ENCODE measurements at places on chromosomes 5 and 9. TPM values are rescaled to one million over a fixed set of nuclear protein-coding genes. Genes with fewer than 3 reads are reported as not detected.

Gene CBY3
- total RNA-seq = not detected

Gene FAT2
- not detected for total RNA-seq

Gene ASPN
- not detected for total RNA-seq

Gene SPINK4
- not detected for total RNA-seq

Gene PTGS1
- total RNA-seq = 55.0 TPM

Gene C5orf52
- not detected for total RNA-seq

Gene GARIN3
- total RNA-seq = not detected

Gene FST
- 84.3 TPM for total RNA-seq

Gene OR1J2
- not detected for total RNA-seq

Gene KIF20A
- total RNA-seq = 103 TPM

Gene ZBED3
- 1.5 TPM for total RNA-seq

Gene SPAAR
- total RNA-seq = 0.34 TPM

Gene ADRA1B
- 2.4 TPM for total RNA-seq

Gene RASA1
- 26.8 TPM for total RNA-seq

Gene SPATA31D3
- total RNA-seq = not detected

Gene NUTM2G
- total RNA-seq = not detected

Gene OTULINL
- total RNA-seq = 1.0 TPM

Gene STPG3
- total RNA-seq = not detected

Gene IER5L
- 53.5 TPM for total RNA-seq

Gene IL9
- not detected for total RNA-seq

Gene SLC6A7
- total RNA-seq = not detected

Gene PCDHGA2
- total RNA-seq = 0.50 TPM

Gene ST6GALNAC6
- 49.1 TPM for total RNA-seq

Gene IFNA2
- not detected for total RNA-seq

Gene TGFBI
- total RNA-seq = 178 TPM

Gene SPINK7
- total RNA-seq = not detected

Gene PCDHGC4
- total RNA-seq = 0.17 TPM

Gene MZB1
- not detected for total RNA-seq

Gene PURA
- 1.8 TPM for total RNA-seq

Gene TYRP1
- not detected for total RNA-seq

Gene LOX
- 46.7 TPM for total RNA-seq

Gene EDIL3
- 11.1 TPM for total RNA-seq

Gene CYLC2
- not detected for total RNA-seq

Gene GDF9
- total RNA-seq = 0.15 TPM

Gene GLRA1
- not detected for total RNA-seq

Gene ERP44
- total RNA-seq = 7.6 TPM

Gene STK32A
- total RNA-seq = under 0.01 TPM

Gene PITX1
- 2.9 TPM for total RNA-seq

Gene NR4A3
- total RNA-seq = under 0.01 TPM

Gene PRLR
- 0.84 TPM for total RNA-seq

Gene DMRT2
- total RNA-seq = not detected

Gene EGFLAM
- 1.2 TPM for total RNA-seq

Gene RAD17
- total RNA-seq = 14.7 TPM

Gene EQTN
- not detected for total RNA-seq

Gene SLC36A3
- total RNA-seq = not detected

Gene INSL4
- not detected for total RNA-seq

Gene NCBP1
- total RNA-seq = 25.3 TPM

Gene FGFR4
- 8.8 TPM for total RNA-seq

Gene EIF4E1B
- not detected for total RNA-seq

Gene TCF7
- total RNA-seq = 2.7 TPM

Gene MEIKIN
- total RNA-seq = not detected

Gene SHC3
- 3.9 TPM for total RNA-seq

Gene TRPM3
- total RNA-seq = not detected

Gene DIPK1B
- 1.5 TPM for total RNA-seq

Gene C9orf50
- 0.50 TPM for total RNA-seq

Gene HTR1A
- not detected for total RNA-seq

Data from bronchus fibroblast of lung (primary cell).